Activated CD8-positive, alpha-beta memory T cell treated with anti-CD3 and anti-CD28 coated beads for 4 hours (primary cell): ENCODE measurements at places on chromosomes 7 and 10.

- no peak for DNase-seq
Measured at GRCh38 chr7:157168571-157168970, 29.8 kb downstream of the UBE3C start.

- no peak for DNase-seq
Measured at GRCh38 chr7:27700501-27700900, 37.8 kb upstream of the HIBADH start.

DNA sequence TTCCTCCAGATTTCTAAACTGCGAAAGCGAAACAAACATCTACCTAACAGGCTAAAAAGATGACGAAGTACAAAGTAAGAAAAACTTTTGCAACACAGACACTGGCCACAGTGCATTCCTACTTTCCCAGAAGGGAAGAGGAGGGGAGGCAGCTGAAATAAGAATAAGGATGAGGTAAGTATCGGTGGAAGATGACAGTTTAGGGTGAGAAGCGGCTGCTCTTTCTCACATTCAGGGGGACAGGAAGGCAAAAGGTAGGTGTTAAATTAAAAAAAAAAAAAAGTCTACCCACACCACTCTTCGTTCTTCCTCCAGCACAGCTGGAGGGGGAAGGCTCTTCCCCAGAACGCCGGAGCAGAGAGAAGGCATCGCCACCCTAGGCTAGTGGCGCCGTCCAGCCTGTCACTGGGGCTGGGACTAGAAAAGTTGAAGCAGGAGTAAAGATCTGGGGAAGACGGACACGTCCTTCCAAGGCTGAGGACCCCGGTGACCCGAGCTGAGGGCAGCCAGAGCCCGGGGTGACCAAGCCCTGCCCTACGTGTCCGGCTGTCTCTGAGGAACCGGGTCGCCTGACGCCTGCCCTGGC, 846 bp downstream of the DNAJC1 start:
- no peak for DNase-seq

DNA sequence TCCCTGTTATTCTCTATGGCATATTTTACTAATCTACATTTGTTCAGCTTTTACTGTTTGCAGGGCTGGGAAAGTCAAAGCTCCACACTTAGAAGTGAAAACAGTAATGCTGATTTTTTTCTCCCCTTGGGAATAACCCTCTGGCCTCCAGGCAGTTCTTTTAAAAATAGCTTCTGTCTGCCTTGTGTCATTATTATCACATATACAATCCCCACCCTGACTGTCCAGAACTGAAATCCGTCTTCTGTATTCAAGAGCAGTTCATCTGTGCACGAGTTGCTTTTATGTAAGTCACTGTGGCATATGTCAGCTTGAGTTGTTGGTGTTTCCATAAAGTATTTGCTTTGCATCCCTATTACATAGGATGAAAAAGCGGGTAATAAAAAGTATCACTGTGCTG, 1221.1 kb upstream of the CELF2 start:
- DNase-seq: no peak

DNA sequence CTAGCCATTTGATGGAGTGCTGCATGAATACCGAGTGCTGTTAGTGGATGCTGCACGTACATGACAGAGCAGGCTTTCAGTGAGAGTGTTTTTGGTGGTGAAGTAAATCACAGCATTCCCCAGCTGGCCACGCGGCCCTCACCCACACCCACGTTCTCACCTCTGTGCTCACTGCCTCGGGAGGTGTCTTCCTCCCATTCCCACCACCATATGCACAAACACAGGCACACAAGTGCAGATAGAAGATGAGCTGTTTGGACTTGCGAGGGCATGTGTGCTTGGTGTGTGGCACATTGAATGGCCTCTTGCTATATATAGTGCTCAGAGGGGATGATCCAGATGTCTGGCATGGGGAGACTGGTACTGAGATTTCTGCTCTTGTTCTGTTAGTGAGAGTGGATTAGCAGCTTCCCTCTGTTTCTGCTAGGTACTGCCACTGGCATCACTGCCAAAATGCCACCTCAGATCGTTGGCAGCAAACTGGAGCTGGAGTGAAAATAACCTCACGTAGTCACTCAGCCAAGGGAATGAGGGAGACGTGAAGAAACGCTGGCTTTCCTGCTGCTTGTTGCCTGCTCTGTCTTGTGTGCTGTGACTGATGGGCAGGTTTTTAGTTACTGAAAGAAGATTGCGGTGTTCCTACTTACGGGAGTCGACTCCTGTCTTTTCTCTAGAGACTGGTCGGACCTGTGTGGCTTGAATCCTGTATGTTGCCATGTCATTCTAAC, 19.1 kb downstream of the DNAJB6 start:
- no peak for DNase-seq

DNA sequence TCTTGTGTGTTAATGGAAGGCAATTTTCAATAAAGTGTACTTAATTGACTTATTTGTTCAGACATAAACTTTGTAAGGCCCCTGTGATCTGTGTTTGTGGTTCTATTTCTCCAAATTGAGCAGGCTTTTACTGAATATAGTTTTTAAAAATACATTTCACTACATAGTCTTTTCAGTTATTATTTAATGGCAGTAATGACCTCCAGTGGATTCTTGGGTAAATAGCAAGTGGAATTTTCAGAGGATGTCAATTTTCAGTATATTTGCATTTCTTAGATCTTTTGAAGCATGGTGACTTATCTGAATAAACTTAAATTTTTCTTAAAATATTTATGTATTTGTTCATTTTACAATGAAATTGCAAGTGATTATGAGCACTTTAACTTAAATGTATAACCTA, 203.1 kb upstream of the PCLO start:
- no peak for DNase-seq

DNA sequence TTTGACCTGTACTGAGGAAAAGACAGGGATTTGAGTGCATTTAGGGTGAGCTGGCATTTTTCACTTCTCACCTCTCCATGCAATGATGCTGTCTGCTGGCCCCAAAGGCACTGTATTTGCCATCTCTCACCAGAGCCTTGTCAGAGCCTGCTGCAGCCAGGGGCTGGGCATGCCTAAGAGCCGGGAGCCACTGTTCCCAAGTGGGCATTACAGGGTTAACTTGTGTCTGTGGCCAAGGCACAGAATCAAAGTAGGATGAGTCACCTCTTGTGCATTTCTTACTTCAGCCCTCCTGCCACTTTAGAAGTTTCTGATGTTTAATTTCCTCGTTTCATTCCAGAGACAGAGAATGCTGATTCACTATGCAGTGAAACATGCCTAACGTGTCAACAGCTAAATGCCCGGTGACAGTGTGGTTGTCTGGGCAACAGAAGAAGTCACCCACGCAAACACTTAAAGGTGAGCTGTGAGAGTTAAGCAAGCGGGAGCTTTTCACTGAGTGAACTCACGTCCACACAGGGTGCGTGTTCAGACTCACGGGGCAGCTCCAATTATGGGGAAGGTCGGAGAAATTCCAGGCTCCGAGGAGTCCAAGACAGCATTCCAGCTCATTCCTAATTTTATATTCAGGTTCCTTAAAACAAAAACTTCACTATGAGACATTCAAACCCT, 57.1 kb upstream of the IGFBP3 start:
- no peak for DNase-seq

DNA sequence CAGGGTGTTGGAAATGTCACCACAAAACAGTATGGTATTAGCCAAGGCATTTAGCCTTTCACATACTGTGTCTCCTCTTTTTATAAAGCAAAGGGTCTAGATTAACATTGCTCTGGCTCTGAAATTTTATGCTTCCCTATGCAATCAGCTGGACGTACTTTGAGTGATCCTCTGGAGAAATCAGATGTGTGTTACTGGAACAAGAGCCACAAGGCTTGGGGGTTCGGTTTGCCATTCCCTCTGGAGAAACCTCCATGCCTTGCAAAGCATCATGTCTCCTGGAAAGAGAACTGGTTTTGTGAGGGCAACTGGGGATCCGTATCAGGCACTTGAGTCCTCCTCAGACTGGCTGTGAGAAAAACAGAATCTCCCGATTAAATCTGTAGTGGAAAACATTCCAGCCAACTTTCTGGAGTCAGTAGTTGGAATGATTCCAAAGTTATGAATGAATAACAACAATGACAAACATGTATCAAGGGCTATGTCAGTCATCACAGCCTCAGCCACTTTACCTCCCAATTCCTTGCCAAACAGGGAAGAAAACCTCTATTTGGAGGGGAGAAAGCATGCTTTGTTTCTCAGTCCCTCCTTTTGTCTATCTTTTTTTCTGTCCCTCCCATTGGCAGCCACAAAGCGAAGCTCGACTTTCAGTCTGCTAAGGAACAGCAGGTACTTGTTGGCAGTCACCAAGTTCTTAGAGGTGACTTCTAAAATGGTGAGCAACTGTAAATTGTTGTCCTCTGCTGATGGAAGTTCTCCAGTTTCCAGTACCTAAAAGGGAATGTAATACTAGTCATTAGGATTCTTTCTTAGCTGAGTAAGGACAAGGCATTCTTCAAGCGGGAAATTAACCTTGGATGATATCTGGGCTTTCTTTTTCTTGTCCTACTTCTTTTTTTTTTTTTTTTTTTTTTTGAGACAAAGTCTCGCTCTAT, 864.8 kb upstream of the AUTS2 start:
- DNase-seq: no peak

DNA sequence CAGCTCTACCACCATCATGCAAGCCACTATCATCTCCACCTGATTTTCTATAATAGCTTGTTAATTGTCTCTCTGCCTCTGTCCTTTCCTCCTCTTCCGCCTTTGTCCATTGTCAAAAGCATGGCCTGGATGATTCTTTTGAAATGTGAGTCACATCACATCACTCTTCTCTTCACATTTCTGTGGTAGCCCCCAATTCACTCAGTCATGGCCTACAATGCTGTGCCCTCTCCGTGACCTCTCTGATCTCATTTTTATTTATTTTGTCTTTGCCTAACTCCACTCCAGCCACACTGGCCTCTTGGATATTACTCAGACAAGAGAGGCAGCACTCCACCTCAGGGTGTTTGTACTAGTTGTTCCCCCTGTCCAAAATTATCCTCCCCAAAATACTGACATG, 4.9 kb upstream of the ABCB4 start:
- no peak for DNase-seq

DNA sequence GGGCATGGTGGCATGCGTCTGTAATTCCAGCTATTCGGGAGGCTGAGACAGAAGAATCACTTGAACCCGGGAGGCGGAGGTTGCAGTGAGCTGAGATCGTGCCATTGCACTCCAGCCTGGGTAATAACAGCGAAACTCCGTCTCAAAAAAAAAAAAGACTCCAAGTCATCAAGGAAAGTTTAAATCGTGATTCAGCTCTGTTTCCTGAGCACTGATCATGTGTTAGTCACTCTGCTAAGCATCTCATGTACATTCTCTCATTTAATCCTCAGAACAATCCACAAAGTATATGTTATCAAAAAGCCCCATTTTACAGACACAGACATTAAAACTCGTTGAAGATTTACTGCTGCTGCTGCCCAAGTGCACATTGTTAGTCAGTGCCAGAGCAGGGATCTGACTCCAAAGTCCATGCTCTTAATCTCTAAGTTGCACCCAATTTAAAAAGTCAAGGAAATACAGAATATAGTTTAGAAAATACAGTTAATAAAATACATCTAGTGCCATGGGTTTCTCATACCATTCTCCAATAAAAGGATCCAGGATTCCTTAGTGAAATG, 6.2 kb downstream of the PIK3AP1 start:
- no peak for DNase-seq

- DNase-seq: no peak
Measured at GRCh38 chr10:53491774-53492173, 719.2 kb upstream of the MBL2 start.

- no peak for DNase-seq
Measured at GRCh38 chr7:31214751-31215150, 125.8 kb downstream of the NEUROD6 start.

DNA sequence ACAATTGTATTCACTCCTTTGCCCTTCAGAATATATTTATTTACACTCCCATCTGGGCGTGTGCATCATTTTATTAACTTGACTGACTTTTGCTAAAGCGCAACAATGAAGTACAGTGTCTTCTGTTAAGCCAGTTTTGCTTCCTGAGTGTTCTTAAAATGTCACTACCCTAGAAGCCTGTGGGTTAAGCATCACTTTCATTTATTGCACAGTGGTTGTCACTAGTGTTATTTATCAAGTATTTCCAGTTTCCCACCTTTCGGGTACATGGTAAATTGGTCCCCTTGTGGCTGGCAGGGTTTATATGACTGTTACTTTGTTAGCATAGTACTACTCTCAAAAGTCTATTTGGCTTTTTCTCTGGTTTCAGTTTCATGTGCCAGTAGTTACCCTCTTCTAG, 3.3 kb downstream of the HILPDA start:
- no peak for DNase-seq

DNA sequence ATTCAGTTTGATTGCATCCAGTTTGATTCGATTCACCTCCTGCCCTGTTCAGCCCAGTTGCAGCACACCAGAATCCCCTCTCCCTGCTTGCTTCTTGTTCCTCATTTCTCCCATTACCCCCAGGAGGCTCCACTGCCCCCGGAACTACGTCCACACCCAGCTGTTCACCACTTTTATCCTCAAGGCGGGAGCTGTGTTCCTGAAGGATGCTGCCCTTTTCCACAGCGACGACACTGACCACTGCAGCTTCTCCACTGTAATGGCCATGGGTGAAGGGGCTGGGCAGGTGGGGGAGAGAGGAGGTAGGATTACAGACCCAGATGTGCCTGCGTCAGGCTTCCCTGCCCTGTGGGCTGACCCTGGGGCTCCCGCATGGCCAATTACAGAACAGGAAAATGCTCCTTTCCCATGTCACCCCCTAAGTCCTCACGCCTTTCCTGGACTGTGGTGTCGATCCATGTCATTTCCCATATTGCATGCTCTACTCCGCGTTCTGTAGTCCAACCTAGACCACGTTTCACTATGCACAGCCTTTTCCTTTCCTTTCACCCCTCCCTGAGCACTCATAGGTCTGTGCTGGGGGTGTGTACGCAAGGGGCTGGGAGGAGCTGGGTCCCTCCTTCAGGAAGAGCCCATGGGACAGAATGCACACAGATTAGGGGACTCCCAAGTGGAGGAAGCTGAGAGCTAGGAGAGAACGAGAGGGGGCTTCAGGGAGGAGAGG, 8.2 kb downstream of the GHRHR start:
- DNase-seq: no peak

GRCh38 chr10:11197878-11198277, 180.2 kb downstream of the CELF2 start:
- DNase-seq: no peak

DNA sequence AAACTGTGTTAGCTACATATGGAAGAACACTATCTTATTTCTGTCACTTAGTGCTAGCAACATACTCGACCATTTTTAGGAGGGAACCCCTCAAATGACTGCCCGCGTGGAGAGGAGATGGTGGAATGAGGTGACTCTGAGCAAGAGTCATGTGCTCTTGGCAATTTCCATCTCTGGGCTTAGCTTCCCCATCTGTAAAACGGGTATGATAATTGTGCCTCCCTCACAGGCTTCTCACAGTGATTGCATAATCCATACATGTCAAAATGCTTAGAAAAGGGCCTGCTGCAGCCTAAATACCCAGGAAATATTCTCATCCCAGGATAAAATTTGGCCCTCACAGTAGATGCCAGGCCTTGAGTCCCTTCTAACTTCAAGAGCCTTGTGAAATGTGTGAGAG, 86.6 kb downstream of the WDFY4 start:
- DNase-seq: no peak

DNA sequence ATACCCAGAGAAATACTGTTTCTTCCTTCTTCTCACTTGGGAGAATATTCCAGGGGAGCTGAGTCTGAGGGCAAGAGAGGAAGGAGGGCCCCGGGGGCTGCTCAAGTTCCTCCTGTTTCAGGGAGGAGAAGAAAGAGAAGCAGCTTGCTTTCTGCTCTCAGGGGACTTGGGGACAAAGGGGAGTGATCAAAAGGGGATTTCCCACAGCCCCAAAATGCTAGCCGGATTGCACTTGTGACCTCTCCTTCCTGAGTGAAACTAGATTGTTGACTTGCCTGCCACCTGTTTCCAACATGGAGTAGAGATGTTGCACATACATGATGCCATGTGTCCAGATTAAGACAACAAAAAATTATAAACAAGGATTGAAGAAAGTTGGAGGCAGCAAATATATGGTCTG, 28.7 kb upstream of the PDCD4 start:
- DNase-seq: no peak
